ENCODE measurements at places on chromosomes 1 and 21.
A peak's percentile ranks its signal among the peaks of the same experiment; 100 is the strongest.

- peak; percentile 31 for DNase-seq
Measured at GRCh38 chr1:17601643-17602382, 62.3 kb downstream of the ARHGEF10L start.

DNA sequence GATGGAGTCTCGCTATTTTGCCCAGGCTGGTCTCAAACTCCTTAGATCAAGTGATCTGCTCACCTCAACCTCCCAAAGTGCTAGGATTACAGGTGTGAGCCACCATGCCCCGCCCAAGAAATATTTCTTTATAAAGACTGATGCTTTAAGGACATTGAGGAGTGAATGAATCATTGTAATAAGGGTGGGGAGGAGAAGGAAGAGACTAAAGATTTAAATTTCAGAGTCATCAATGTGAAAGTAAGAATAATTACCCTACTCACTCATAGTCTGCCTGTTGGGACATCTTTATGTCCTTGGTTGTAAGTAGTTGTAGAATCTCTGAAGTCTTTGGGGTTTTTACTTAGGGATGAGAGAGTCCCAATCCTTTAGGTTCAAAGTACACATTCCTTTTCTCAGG lies 7.3 kb downstream of the KDM1A start:
- no peak for DNase-seq

GRCh38 chr1:172468296-172468695 lies 24.4 kb upstream of the PIGC start:
- no peak for DNase-seq

GRCh38 chr1:155871390-155871789 lies 12.0 kb downstream of the SYT11 start:
- DNase-seq: no peak

- peak; percentile 71 for DNase-seq
Measured at GRCh38 chr1:152189657-152190442, 30.8 kb upstream of the RPTN start.

Measured in GM12865 (cell line).